Cortex of kidney (tissue), 1 donor: ENCODE measurements at places on chromosomes 6 and 20.

- DNase-seq, result no peak
Observed at GRCh38 chr6:154314084-154314483, 42.5 kb downstream of the IPCEF1 start.

- DNase-seq, result no peak
Observed at GRCh38 chr6:45625191-45625664, 247.5 kb upstream of the SUPT3H start.

DNA sequence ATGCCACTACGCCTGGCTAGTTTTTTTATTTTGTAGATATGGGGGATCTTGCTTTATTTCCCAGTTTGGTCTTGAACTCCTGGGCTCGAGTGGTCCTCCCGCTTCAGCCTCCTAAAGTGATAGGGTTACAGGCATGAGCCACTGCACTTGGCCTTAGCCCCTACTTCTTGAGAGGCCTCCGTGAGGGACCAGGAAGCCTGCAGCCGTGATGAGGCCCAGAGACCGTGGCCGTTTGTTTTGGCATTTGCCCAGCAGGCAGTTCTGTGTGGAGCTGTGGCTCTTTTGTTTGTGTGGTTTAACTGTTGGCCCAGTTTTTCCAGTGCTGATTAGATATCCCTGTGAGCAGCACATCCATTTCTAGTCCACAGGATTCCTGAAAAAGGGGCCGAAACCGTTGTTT, 39.8 kb downstream of the SRSF3 start:
- DNase-seq, result no peak

DNA sequence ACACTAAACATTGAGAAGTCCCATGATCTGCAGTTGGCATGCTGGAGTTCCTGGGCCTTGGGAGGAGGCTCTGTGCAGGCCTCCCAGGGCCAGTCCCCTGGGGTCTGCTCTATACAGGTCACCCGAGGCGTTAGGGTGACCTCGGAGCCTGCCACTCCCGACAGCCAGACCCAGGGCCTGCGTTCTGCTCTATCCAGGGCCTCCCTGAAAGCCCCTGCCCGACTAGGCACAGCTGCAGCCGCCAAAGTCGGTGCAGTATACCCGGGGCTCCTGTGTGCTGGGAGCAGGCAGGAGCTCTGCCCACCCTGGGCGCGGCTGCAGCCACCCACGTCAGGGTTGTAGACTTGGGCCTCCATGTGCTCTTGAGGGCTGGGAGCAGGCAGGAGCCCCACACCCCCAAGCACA, 6.3 kb upstream of the OR14J1 start:
- no peak for DNase-seq

DNA sequence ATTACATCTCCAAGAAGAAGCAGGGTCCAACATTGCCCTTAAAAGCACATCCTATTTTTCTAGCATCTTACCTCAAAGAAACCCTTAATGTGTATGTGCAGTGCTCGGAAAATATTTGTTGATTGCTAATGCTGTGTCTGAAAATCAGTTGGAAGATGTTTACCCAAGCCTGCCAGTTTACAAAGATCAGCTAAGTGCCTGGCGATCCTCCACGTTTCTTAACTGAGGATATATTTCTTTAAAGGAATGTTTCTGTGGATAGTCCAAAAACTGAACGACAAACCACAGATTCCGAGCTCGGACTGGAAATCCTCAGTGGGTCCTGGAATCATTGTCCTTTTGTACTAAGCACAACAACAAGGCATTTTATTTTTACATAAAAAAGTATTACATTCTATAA, 595.7 kb upstream of the ARID1B start:
- no peak for DNase-seq

DNA sequence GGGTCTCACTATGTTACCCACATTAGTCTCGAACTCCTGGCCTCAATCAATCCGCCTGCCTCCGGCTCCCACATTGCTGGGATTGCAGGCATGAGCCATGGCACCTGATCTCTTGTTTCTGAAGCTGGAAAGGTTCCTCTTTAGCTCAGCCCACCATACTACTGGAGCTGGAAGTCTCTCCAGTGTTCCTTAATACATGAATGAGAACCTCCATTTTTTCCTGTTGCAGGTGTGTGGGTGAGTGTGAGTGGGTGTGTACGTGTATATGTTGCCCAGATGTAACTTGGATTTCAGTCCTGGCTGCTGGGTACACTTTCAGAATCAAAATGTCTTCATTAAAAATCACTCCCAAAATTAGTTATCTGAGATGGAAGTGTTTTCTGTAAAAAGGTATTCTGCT, 11.1 kb downstream of the PNPLA1 start:
- DNase-seq, result no peak

- no peak for DNase-seq
Observed at GRCh38 chr20:63942969-63943807, 13.0 kb downstream of the UCKL1 start.

DNA sequence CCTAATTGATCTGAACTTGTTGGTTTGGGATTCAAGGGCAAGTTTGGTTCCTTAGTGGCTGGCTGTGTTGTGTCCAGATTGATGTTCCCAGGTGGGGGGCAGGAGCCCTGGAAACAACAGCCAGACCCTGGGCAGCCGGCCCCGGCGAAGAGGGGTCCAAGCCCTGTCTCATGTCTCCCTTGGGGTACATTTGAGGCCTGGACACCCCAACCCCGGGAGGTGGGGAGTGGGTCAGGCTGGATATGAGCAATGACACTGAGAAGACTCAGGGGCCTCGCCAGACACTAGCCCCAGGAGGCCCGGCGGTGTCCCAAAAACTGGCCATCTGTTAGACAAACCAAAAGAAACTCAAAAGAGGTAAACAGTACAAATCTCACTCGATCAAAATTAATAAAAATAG, 79.6 kb downstream of the YTHDF1 start:
- DNase-seq, result no peak

GRCh38 chr6:123808556-123808955, 4.9 kb downstream of the NKAIN2 start:
- no peak for DNase-seq

- no peak for DNase-seq
Observed at GRCh38 chr6:134821397-134821796, 128.5 kb downstream of the ALDH8A1 start.

DNA sequence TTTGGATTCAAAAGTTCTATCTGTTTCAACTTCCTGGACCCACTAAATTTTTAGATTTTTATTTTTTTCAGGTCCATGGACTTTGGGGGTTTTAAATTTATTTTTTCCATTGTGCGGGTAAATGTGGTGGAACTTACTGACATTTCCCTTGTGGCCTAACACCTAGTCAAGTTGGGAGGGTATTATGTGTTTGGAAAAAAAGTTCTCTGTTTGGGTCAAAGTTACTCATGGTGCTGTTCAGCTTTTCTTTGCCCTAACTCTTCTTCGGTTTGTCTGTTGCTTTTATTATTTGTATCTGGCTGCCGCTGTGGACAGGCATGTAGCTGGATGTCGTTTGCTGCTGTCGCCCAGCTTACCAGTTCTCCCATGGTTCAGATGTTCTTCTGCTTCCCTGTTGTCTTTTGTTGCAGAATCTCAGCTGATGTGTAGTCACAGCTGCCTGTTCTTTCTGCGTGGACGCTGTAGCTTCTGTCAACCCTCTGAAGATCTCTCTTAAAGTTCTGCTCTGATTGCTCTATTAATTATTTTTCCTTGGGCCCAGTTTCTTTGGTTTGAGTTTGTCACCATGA, 7.9 kb downstream of the IGF2R start:
- DNase-seq, result no peak

DNA sequence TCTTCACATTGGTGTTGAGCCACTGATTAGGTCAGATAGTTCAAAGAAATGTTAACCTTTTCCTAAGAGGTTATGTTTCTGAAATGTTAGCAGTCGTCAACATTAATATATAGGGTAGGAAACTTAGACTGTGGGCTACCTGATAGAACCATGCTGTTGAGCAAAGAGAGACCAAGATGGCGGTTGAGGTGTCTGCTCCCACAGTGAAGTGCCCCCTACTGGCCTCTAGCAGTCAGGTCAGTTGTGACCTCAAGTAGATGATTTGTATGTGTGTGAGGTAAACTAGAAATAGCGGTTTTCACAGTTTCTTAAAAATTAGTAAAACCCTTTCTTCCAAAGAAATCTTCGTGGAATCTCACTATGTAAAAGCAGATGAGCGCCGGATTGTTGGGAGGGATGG, 40.3 kb downstream of the MTHFD1L start:
- DNase-seq, result no peak

GRCh38 chr20:60694763-60695162, 557.3 kb upstream of the CDH4 start:
- DNase-seq, result no peak

DNA sequence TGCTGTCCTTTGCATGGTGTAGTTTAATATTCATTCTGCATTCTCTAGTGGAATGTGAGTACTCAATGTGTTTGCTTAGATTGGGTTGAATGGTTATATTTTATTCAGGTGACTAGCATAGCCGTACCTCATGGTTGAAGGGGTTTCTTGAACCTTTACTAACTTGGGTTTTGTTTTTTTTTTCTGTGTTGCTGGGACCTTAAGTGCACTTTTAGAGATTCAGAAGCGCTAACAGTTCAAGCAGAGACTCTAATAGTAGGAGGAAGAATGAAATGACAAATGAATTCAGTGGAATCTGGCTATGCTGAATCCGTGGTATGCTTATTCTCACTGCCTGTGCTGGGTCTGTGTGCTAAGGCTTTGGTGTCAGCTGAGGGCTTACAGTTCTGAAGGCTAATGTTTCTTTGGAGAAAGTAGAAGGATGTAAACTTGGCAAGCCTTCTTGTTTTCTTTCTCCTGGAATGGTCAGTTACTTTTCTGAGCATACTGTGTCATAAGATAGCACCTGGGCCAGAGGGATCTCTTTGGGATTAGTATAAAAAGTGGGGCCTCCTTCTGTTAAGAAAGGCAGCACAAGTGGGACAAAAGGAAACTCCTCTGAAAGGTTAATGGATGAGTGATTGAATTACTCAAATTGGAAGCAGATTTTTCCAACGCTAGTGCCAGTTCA, 28.7 kb downstream of the RNF144B start:
- no peak for DNase-seq

- DNase-seq, result no peak
Observed at GRCh38 chr6:32742374-32742773, 1.2 kb downstream of the HLA-DQA2 start.

DNA sequence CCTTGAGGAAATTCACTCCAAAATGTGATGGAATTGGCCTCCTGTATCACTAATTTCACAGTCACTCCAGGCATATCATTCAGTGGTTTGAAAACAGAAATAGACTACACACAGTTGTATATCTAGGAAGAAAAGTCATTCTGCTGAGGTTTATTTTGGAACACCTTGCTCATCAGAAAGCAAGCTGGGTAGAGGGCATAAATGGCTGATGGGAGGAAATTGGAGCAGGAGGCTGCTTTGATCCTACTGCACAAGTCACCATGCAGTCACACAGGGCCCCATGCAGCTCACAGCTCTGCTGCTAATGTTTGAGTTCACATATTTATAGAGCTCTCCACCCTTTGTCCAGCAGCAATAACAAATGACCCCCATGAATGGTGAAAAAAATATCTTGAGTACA, 12.3 kb downstream of the NHLRC1 start:
- DNase-seq, result no peak

GRCh38 chr20:14726591-14726990, 389.2 kb upstream of the FLRT3 start:
- no peak for DNase-seq

GRCh38 chr20:59451641-59452040, 151.2 kb downstream of the EDN3 start:
- no peak for DNase-seq

DNA sequence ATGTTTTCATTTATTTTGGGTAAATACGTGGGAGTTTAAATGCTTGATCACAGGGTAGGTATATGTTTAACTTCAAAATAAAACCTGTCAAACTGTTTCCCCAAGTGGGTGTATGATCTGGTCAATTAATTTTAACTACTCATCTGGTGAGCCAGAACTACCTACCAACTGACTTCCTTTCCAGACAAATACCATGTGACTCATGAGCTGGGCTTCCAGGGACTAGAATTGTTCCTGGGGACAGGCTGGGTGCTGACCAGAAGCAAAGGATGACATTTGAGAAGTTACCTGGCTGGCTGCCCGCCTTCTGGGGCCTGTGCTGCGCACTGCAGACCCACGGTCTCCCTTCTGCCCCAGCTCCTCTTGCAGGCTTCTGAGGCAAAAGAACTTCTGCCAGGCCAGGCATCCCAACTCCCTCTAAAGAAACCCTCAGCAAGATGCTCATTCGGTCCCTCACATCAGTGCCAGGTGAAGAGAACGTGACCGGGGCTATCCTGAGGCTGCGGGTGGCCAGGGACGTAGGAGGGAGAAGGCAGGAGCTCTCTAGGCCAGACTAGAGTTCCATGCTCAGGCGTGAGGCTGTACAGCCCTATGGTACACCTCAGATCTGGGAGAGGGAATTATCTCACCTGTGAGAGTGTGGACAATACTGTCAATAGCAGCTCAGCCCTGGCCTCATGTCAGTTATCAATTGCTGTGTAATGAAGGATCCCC, 103.6 kb downstream of the JPH2 start:
- DNase-seq, result no peak

DNA sequence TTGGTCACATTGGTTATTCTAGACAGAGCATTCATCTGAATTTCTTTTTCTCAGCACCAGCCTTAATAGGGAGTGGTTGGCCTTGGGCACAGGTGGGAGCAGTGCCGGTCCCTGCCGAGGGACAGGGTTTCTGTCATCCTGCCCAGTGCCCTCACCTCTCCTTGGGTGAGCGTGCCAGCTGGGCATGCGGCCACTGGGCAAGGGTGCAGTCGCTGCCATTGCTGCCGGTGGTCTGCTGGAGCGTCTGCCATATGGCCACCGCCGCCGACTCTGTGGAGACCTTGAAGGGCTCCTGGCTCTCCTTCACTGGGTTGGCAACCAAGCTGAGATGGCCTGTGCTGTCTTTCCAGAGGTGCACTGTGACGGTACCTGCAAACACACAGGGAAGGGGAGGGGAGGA, 16.4 kb upstream of the UQCC2 start:
- no peak for DNase-seq

GRCh38 chr20:39800548-39800947, 838.4 kb downstream of the DHX35 start:
- no peak for DNase-seq

DNA sequence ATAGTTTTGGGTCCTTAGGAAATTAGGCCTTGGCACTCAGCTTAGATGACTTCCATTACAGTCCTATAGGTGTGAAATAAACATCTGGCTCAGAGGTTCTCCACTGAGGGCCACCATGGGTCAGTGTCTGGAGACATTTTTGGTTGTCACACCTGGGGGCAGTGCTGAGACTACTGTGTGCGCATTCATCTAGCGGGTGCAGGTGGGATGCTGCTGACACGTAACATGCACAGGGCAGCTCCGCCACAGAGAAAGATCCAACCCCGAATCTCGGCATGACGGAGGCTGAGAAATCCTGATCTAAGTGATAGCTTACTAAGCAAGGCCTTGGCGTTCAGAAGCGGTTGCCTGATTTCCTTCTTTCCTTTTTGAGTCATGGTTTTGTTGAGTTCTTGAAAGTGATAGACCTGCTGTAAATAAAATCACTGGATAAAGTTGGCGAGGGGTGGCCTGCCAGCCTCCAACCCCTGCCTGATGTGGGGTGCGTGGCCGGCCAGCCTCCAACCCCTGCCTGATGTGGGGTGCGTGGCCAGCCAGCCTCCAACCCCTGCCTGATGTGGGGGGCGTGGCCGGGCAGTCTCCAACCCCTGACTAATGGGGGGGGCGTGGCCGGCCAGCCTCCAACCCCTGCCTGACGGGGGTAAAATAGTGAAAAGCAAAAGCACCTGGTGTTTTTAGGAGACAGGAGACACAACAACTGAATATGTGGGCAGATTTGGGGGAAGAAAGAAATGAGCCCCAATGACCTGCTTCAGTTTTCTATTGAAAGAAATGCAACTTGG, 158.1 kb downstream of the CDH26 start:
- no peak for DNase-seq
